ENCODE measurements at places on chromosomes 3 and 15.

DNA sequence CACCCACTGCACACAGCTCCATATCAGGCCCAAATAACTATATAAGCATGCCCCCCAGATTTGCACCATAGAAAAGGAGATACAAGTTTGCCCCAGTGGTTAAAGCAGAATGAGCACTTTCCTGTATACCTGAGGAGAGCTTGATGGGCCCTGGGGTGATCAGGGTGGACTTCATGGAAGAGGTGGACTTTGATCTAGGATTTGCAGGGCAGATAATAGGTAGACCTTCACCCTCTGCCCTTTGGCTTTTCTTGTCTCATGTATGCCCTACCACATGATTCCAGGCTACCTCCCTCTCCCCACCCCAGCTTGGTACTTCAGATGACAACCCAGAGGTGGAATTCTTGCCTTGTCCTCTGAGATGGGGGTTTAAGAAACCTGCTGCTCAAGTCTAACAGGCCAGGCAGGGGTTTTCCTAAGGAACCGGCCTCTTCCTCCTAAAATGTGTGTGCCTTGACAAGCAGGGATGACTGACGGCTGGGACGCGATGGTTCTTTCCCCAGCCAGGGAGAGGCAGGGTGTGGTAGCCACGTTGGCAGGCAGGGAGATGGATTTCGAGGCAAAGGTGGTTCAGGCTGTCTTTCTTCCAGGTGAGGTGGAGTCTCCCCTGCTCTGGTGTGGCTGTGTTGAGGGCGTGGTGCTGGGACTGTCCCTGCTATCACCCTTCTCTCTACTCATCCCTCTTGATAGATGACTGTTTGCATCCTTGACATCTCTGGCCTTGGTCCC is 6.6 kb upstream of the RHCG start:
- no peak for DNase-seq

GRCh38 chr3:172031996-172032395 is 7.4 kb upstream of the FNDC3B start:
- DNase-seq: no peak

GRCh38 chr3:120770891-120771290 is 28.3 kb downstream of the GTF2E1 start:
- no peak for DNase-seq

GRCh38 chr15:77494964-77495363 is 74.3 kb downstream of the HMG20A start:
- no peak for DNase-seq

DNA sequence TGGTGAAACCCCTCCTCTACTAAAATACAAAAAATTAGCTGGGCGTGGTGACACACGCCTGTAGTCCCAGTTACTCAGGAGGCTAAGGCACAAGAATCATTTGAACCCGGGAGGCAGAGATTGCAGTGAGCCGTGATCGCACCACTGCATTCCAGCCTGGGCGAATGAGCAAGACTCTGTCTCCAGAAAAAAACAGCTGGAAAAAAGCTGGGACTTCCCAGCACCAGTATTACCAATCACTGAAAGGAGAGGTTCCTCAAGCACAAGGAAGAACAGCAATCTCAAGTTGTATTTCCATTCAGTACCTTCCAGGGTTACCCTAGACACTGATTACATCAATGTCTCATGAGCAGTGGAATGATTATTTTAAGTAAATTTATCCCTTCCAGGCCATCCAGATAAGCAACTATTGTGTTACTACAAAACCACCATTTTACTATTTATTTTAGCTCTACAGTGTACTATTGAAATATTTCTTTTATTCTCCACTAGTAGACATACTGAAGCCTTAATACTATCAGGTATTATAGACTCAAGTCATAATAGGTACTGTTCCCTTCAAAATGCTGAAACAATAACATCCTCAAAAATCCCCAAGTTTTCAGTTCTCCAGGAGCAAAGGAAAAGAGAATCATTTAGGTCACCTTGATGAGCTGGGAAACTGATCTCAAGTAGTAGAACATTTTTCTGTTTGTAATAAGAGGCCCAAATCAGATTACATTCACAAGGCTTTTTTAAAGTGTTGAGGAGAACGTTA is 54.8 kb upstream of the VGLL4 start:
- no peak for DNase-seq

GRCh38 chr3:98628317-98628716 is 34.9 kb upstream of the CPOX start:
- DNase-seq: no peak

Data from AG09319 (cell line).